ENCODE measurements at places on chromosomes 16 and 17. TPM values are rescaled to one million over a fixed set of nuclear protein-coding genes. Genes with fewer than 3 reads are reported as not detected.

CNGB1 gene
- total RNA-seq: 0.20 TPM

NAGS gene
- total RNA-seq: 0.49 TPM

TSNAXIP1 gene
- total RNA-seq: 0.59 TPM

OSGIN1 gene
- total RNA-seq: 0.30 TPM

RASL10B gene
- 0.49 TPM for total RNA-seq

CACNG4 gene
- total RNA-seq: 2.0 TPM

SCIMP gene
- total RNA-seq: 0.99 TPM

KRT25 gene
- 608 TPM for total RNA-seq

TM4SF5 gene
- not detected for total RNA-seq

GNGT2 gene
- total RNA-seq: not detected

FN3K gene
- 8.1 TPM for total RNA-seq

TNFRSF17 gene
- 0.30 TPM for total RNA-seq

SECTM1 gene
- 11.7 TPM for total RNA-seq

UMOD gene
- total RNA-seq: not detected

KCNJ12 gene
- 3.1 TPM for total RNA-seq

PRAC1 gene
- total RNA-seq: not detected

HYDIN gene
- total RNA-seq: 4.0 TPM

DRC3 gene
- 3.1 TPM for total RNA-seq

GCGR gene
- not detected for total RNA-seq

CTCF gene
- 36.4 TPM for total RNA-seq

HAS3 gene
- total RNA-seq: 9.9 TPM

CLEC18B gene
- 0.59 TPM for total RNA-seq

SLC47A1 gene
- 0.59 TPM for total RNA-seq

PDPR gene
- total RNA-seq: 16.8 TPM

FZD2 gene
- total RNA-seq: 5.7 TPM

SLC46A1 gene
- total RNA-seq: 5.5 TPM

SLFN13 gene
- 3.6 TPM for total RNA-seq

ADAM11 gene
- total RNA-seq: 0.89 TPM

ASIC2 gene
- total RNA-seq: 0.30 TPM

ADCY7 gene
- total RNA-seq: 13.6 TPM

HIGD1B gene
- total RNA-seq: 1.2 TPM

KRT36 gene
- 1.9 TPM for total RNA-seq

C16orf90 gene
- not detected for total RNA-seq

SRL gene
- 27.8 TPM for total RNA-seq

DRC7 gene
- not detected for total RNA-seq

EVPL gene
- total RNA-seq: 43.7 TPM

GFAP gene
- 0.69 TPM for total RNA-seq

CSH1 gene
- not detected for total RNA-seq

CX3CL1 gene
- total RNA-seq: 2.6 TPM

ZP2 gene
- 0.69 TPM for total RNA-seq

KCNH4 gene
- not detected for total RNA-seq

MPV17L gene
- total RNA-seq: 3.9 TPM

WNK4 gene
- total RNA-seq: 0.59 TPM

VASN gene
- 20.6 TPM for total RNA-seq

MFSD6L gene
- 0.20 TPM for total RNA-seq

SLC35G6 gene
- total RNA-seq: not detected

TBC1D3K gene
- total RNA-seq: not detected

CCDC154 gene
- 0.49 TPM for total RNA-seq

B3GNT9 gene
- total RNA-seq: 14.8 TPM

ZNF385C gene
- total RNA-seq: 1.3 TPM

All from skin of body (tissue), 3 donors.